Epithelial cell of proximal tubule (primary cell): ENCODE measurements at places on chromosomes 13 and 19.

- DNase-seq: no peak
These were observed 44.6 kb downstream of the SMAD9 start for GRCh38 chr13:36875431-36875830.

DNA sequence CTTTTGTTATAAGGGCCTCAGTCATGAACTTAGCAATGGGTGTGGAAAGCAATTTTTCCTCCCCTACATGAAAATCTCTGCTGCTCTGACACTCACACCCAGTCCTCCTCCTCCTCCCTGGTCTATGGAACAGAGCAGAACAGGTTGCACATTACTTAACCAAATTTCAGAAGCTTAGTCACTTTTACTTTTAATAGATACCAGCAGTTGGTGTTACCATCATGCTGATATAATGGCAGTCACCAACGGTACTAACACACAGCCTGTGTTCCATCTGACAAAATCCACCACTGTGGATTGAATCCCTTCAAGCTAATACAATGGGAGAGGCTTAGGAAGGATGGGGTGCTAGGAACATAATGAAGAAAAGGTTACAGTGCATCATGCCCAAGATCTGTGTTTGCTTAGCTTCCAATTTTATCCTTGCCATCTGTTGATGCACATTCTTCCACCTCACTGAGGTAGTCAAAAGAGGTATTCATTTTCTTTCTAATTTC is 9.8 kb downstream of the TPT1 start:
- DNase-seq: no peak

- no peak for DNase-seq
These were observed 118.5 kb upstream of the GPC6 start for GRCh38 chr13:93108111-93108601.

GRCh38 chr13:49669735-49670309 is 21.5 kb downstream of the EBPL start:
- DNase-seq: no peak

GRCh38 chr19:51691074-51691583 is 2.0 kb upstream of the SPACA6 start:
- DNase-seq: no peak

DNA sequence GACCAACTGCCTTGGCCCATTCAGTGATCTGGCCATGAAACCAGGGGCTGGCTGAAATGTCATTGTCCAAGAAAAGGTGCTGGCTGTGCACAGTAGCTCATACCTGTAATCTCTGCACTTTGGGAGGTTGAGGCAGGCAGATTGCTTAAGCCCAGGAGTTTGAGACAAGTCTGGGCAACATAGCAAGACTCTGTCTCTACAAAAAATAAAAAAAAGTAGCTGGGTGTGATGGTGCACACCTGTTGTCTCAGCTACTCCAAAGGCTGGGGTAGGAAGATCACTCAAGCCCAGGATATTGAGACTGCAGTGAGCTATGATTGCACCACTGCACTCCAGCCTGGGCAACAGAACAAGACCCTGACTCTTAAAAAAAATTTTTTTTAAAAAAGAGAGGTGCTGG is 28.6 kb upstream of the C19orf12 start:
- DNase-seq: no peak

DNA sequence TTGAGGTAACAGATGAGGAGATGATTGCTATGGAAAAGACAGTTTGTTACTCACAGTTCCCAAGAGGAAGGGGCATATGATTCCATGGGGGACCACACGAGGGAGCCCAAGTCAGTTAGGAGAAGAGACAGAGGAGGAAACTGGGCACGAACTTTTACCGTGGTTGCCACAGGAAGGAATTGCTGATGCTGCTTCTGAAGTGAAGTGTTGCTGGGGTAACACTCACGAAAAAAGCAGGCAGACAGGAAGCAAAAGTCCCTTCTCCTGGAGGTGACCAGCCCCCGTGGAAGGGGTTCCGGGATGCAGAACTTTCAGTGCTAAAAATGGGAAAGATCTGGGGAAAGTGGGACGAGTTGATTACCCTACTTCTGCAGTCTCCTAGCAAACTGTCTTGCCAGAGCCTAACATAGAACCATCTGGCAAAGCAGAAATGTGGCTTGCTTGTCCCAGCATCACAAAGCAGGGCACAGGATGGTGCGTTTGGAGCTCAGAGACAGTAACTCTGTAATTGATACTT is 35.4 kb upstream of the MAP3K10 start:
- no peak for DNase-seq

GRCh38 chr19:4061178-4061682 is 5.5 kb downstream of the ZBTB7A start:
- no peak for DNase-seq

- DNase-seq: no peak
These were observed 198.4 kb downstream of the COL4A1 start for GRCh38 chr13:110108348-110109139.

- no peak for DNase-seq
These were observed 2.8 kb upstream of the IFNL2 start for GRCh38 chr19:39265321-39265916.

DNA sequence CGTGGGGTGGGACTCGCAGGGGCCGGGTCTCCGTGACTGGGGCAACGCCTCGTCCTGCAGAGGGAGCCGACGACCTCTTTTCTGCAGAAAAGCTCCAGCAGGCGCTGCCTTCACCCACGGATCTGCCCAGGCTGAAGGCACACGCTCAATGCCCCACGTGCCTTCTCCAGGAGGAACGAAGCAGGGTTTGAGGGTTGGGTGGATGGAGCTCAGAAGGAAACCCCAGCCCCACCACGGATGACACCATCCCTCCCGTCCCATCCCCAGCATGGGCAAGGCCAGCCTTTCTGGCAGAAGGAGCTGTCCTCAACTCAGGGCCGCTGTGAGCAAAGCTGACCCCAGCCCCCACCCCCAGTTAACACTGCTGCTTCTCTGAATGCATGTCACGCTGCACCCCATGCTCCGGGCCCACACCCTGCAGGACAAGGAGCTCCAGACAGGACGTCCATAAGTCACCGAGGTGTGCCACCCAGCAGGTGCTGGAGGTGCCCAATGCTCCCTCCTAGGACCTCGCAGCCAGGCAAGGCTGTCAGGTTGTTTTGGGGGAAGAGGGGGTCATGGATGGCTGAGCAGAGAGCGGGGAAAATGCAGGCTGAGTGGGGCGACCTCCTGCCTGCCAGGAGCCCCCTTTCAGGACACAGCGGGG is 7.4 kb downstream of the C19orf25 start:
- DNase-seq: no peak

DNA sequence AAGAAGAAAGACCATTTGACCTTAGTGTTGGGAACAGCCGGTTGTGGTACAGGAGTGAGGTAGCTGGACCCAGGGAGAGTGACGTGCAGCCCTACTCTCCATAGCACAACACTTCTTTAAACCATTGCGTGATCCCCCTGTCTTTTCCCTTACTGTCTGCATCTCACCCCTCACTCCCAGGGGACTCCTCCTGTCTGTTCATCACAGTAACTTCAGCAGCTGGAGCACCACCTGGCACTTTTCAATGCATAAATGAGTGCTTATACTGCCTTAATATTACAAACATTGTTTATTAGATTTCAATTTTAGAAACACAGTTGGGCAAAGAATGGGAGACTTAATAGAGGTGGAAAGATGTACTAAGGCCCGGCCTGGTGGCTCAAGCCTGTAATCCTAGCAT is 285.5 kb downstream of the UQCRFS1 start:
- no peak for DNase-seq

DNA sequence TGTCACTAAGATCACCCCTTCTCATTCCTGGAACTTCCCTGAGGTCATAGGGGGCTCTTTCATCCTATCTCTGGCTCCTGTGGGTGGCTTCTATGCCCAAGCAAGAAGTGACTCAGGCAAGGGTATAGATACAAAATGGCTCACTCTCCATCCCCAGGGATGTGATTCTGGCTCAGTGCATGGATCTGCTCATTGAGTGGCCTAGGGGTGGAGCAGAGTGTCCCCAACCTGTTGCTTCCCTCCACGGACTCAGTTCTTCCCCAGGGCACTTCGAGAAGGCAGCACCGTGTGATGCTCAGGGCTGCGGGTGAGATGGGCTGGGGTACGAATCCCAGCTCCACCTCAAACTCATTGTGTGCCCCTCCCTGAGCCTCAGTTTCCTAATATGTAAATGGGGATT is 136.4 kb downstream of the PTPRS start:
- no peak for DNase-seq

DNA sequence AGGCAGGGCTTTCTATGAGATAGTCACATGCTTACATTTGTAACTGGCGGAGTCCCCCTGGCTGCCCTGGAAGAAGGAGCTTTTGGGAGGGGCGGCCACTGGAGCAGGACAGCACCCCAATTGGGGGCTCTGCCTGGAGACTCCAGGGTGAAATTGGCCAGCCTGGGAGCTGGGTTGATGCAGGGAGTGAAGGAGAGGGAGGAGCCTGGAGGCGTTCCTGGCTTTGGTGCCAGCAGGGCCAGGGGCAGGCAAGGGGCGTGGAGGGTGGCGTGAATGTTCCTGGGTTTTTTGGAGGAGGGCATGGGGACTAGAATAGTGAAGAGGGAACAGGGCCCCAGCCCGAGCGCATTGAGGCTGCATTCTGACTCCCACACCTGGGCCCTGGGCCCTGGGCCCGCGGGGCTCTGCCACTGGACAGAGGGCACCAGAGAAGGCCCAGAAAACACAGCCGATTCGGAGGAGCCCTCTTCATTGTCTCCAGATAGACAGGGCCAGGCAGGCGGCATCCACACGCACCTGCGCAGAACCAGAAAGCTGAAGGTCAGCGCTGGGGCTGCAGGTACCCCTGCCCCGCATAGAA is 29.5 kb downstream of the COMP start:
- DNase-seq: no peak

DNA sequence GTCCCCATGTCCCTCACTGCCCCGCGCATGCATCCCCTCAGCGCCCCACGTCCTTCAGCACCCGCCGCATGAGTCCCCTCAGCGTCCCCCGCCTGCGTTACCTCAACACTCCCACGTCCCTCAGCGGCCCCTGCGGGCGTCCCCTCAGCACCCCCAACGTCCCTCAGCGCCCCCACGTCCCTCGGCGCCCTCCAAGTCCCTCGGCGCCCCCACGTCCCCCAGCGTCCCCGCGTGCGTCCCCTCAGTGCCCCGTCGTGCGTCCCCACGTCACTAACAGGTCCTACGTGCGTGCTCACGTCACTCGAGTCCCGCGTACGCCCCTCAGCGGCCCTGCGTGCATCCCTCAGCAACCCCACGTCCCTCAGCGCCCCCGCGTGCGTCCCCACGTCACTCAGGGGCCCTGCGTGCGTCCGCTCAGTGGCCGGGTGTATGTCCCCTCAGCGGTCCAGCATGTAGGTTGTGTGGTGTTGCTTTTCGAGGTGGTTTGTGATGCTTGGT is 19.5 kb upstream of the GAS6 start:
- DNase-seq: no peak

- no peak for DNase-seq
These were observed 23.7 kb downstream of the ZNF175 start for GRCh38 chr19:51594774-51595109.

- no peak for DNase-seq
These were observed 473.5 kb downstream of the GPC6 start for GRCh38 chr13:93700115-93700514.

DNA sequence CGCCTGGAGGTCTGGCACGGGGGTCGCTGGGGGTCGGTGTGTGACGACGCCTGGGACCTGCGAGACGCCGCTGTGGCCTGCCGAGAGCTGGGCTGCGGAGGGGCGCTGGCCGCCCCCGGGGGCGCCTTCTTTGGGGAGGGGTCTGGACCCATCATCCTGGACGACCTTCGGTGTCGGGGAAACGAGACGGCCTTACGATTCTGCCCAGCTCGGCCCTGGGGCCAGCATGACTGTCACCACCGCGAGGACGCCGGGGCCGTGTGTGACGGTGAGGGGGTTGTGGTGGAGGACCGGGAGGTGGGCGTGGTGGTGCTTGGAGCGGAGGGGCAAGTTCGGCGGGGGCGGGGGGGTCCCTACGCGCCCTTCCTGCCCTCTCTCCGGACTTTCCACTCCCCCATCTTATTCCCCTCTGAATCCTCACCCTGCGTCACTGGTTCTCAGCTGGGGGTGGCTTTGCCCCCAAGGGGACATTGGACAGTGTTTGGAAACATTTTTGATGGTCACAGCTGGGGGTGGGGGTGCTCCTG is 5.5 kb downstream of the SSC5D start:
- no peak for DNase-seq
